Stimulated activated CD8-positive, alpha-beta memory T cell treated with anti-CD3 and anti-CD28 coated beads, Interleukin-7, amount 100 ng/mL, for 1 hour (primary cell): ENCODE measurements at places on chromosomes 4 and X.

GRCh38 chr4:38979511-38980230, 52.5 kb downstream of the TMEM156 start:
- DNase-seq, result no peak

GRCh38 chrX:9390121-9390520, 74.7 kb upstream of the TBL1X start:
- DNase-seq, result no peak

DNA sequence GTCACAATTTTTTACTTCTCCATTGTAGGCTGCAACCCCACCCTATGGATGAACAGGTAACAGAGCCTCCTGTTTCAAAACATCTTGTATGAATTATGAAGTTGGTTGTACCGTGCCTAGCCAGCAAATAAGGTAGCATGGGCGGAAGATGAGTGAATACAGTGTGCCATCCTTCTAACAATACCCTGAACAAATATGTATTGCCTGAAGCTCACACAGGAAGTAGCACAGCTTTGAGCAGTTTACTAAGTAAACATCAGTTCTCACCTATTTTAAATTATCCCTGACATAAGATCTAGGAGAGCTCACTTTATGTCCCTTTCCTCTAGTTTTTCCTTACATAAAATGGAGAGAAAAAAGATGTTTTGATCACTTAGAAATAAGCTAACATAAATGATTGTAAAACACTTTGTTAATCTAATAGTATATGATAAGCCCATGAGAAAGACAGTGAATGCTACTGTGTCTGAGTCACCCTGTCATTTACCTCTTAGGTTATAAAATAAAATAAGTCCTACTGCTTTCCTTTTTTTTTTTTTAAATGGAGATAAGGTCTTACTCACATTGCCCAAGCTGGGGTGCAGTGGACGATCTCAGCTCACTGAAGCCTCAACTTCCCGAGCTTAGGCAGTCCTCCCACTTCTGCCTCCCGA, 36.6 kb downstream of the GRSF1 start:
- no peak for DNase-seq

- DNase-seq, result no peak
These were observed 135.6 kb upstream of the ZIC3 start for GRCh38 chrX:137430301-137430700.

DNA sequence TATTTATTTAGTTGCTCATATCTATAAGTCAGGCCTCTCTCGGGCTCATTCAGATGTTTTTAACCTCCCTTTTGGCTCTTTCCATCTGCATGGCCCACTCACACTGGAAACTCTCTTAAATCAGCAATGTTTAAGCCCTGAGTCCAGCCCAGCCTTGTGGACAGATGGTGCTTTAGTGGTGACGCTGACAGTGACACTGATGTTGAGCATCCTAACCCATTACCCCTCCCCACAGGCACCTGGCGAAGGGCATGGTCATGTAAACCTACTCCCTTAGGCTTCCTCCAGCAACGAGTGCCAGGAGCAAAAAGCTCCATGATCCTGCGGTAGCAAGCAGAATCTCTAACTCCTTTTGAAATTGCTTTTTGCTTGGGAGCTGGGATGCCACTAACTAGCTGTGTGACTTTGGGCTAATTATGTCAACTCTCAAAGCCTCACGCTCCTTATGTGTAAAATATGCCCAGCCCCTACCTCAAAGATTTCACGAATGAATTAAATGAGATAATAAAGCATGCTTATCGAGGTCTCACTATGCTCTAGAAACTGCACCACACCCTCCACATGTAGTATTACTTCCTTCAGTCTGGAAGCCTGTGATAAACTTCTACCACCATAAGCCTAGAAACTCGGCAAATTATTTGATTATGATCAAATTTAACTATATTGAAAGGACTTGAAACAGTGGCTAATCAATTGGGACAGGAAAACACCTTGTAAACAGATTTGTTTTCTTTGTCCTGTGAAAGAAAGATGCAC, 569.4 kb downstream of the BCOR start:
- no peak for DNase-seq
